Stimulated activated CD4-positive, alpha-beta T cell treated with anti-CD3 and anti-CD28 coated beads, Interleukin-15, amount 100 ng/mL, for 24 hours (primary cell): ENCODE measurements at places on chromosomes 1 and 21.

DNA sequence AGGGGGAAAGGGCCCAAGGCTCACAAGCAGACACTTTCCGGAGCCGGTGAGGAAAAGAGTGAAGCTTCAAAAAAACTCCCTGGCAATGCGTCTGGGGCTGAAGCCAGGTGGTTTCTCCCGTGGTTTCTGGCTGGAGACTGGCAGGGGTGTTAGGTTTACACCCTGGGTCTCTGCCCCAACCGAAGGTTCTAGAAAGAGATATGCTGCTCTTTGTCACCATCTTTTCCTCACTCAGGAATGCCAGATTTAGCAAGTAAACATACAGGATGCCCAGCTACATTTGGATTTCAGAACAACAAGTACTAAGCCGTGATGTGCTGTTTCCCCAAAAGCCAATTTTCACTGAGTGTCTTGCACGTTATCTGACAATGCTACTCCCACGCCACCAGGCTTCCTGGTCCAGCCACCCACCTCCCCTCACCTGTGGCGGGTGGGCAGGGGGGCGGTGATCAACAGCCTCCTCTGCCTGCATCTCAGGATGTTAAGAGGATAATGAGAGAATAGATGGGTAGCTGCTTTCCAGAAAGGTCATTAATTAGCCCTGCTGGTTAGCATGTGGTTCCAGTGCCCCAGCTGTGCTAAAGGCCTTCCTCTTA is 69.6 kb upstream of the OLIG2 start:
- no peak for DNase-seq

- no peak for DNase-seq
These were observed 1902.3 kb downstream of the NCAM2 start for GRCh38 chr21:22900490-22900889.

DNA sequence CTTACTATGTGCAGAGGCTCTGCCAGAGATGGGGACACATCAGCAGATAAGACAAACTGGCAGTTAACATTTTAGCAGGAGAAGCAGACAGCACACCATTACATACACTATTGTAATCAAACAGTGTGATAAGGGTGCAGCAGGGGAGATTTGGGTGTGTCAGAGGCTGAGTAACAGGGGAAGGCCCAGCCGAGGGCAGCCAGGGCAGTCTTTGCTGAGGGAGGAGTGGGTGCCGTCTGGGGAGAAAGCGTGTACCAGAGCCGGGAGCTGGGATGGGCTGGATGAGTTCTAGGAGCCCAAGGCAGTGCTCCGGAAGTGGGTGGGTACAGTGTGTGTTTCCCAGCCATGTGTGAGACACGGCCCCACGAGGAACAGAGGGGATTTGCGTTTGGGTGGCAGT is 31.2 kb downstream of the KCNA10 start:
- DNase-seq = no peak

DNA sequence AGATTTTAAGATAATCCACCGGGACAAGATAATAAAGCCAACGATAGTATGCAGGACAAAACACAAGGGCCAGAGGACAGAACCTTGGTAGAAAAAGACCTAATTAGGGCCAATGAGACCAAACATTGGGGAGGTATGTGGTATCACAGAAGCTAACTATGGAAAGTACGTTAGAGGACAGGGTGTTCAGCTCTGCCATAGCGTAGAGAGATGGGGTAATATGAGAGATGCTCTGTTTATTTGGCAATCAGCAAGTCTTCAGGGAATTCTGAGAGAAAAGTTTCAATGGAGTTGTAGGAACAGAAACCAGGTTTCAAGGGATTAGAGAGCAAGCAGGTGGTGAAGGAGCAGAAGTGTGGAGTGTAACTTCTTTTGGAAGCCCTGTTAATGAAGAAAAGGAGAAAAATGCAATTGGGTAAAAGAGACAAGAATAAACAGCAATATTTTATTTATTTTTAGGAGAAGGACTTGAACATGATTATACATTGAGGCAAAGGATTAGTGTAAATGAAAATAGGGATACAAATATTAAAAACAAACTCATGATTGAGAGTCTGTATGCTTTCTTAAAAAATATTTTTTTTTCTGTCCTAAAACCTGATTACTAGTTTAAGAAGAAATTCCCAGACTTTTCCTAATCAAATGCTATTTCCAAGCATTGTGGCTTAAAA is 24.0 kb downstream of the EEIG2 start:
- no peak for DNase-seq

GRCh38 chr1:181141431-181141910 is 53.0 kb downstream of the IER5 start:
- DNase-seq = peak; percentile 84

- no peak for DNase-seq
These were observed 14.2 kb downstream of the RAP1A start for GRCh38 chr1:111633736-111634247.

DNA sequence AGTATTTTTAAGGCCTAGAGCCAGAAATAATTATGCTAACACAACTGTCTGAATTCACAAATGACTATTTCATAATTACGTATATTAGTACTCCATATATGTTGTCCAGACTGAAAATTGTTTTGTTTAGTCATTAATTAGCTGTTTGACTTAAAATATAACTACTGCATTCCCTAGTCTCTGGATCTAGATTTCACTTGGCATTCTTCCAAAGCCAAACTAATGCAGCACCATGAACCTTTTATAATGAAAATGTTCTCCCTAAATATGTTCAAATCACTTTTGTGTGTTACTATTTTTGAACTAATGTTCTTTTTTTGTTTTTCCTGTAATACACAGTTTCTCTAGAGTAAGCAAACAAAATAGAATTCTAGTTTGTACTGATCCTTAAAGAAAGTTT is 46.1 kb downstream of the CAMTA1 start:
- no peak for DNase-seq

GRCh38 chr1:172533513-172534151 is 682 bp downstream of the SUCO start:
- DNase-seq = peak; percentile 51

GRCh38 chr1:214718724-214719123 is 115.7 kb downstream of the CENPF start:
- DNase-seq = no peak

DNA sequence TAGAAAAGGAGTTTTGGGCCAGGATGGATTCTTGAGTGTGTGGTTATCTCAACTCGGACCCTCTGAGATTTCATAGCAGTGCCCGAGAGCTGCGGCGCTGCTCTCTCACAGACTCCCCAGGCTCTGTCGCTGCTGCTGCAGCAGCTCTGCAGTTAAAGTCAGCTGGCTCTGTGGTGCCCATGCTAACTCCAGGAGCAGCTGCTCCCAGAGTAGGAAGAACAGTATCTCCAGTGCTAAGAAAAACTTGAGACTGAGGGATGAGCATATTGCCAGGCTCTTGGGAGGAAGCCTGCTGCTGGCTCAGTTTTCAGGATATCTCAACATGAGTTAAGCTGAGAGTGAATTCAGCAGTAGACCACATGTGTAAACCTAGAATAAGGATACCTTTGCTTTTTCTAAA is 4.5 kb downstream of the LCE2D start:
- no peak for DNase-seq

DNA sequence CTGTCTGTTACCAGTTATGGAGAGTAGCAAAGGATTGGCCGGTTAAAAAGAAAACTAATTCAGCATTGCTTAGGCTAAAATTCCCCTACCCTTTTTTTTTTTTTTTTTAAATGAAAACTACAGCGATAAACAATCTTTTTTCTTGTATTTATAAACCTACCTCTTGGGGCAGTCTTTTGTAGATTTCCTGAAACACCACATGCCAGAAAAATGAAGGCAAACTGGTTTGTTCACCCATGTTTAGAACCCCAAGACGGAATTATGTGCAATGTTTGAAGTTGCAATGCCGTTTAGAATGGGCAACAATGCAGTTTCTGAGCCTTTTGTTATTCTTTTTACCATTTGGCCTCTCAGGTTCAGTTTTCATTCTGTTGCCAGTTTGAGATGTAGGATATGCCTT is 59.1 kb downstream of the PRDM2 start:
- DNase-seq = no peak

DNA sequence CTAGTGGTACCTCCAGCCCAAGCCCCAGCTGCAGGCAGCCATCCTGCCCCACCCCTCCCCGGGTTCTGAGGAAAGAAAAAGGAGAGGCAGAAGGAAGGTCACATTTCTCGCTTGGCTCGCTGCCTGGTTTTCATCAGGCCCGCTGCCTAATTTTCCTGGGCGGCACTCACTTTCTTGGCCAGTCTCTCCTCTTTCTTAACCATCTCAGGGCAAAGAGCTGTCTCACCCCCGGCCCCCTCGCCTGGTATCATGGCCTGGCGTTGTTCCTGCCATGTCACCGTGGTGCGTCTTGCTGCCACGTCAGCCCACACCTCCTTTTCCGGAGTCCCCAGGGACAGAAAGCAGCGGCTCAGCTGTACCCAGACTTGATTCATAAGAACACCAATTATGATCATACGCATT is 26.6 kb upstream of the CASZ1 start:
- DNase-seq = no peak

- DNase-seq = no peak
These were observed 203.4 kb upstream of the SPAG17 start for GRCh38 chr1:118388301-118388959.

DNA sequence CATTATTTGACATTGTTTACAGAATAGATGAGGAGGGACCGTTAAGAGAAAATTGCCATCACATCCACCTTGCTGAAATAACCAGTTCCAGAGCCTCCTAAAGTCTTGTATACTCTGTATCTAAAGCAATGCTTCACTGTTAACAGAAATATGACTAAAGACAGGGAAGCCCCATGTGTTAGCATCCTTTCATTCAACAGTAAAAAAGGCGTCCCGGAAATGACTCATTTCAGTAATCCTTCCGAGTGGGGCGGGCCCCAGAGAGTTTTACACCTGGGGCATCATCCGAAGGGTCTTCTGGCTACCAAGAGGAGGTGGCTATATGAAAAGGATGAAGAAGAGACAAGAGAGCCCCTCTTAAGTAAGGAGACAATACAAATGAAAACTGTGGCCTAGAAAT is 227.2 kb downstream of the SLC45A1 start:
- DNase-seq = peak; percentile 28

DNA sequence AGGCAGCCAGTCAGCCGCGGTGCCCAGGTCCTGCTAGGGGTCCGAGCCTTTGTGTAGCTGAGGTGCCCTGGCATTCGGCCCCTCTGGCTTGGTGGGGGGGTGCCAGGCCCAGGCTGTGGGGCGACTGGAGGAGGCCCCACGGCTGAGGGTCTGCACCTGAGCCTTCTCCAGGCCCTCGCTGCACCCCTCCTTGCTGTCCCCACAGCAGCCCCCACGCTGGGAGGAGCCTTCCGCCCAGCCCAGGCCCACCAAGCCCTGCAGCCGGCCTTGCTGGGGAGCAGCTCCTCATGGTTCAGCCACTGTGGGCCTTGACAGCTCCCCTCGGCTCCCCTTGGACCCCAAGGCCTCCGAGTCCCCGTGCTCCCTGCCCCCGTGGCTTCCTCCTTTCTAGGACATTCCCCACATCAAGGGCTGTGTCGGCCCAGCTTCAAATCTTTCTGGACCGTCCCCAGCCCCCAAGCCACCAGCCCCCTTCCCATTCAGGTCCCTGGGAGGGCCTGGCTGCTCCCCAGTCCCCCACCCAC is 67.8 kb downstream of the MORN1 start:
- DNase-seq = no peak

GRCh38 chr1:7610936-7611335 is 160.2 kb upstream of the VAMP3 start:
- DNase-seq = no peak

- DNase-seq = no peak
These were observed 17.2 kb downstream of the KRTAP10-1 start for GRCh38 chr21:44522753-44523204.

GRCh38 chr1:116877141-116877818 is 32.4 kb upstream of the PTGFRN start:
- no peak for DNase-seq

DNA sequence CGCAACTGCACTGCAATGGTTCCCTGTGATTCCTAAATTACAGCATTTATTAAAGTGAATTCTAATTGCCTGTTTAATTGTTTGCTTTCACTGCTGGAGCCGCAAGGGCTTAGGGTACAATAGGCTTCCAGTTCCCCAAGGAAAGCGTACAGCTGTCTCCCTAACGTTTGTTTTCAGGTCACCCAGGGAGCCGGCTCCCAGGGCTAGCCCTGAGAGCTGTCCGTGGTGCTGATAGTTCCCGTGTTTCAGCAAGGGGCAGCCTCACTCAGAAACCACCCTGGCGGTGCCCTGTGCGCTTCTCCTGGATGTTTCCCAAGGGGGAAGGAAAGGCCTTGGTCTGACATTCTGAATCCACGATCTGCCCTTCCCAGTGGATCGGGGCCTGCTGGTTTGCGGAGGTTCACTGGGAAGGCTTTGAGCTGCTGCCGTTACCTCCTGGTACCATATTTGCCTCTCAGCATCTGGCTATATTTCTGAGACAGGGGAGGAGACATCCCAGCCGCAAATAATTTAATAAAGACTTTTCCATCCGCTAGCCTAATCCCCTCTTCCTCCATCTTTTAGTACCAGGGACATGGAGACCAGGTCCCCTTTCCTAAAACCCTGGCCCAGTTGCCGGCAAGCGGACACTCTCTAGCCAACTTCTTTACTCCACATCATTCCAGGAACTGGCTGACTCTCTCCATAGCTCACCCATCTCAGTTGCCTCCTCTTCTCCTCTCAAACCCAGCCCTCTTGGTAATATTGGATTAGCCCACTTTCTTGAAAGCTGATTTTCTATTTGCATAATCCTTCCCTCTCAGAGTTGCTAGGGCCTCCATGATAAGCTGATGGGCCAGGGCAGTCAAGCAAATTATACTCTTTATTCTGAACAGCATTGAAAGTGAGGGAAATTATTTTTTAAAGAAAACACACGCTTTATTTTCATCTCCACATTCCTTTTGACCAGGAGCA is 149.0 kb downstream of the IGSF21 start:
- peak; percentile 20 for DNase-seq

GRCh38 chr1:183417772-183418491 is at the start of gene NMNAT2:
Gene NMNAT2, minus strand, starts transcription at chr1:183418380. Its CDS starts 113 bp downstream, at chr1:183418267.
- DNase-seq = peak; percentile 15

DNA sequence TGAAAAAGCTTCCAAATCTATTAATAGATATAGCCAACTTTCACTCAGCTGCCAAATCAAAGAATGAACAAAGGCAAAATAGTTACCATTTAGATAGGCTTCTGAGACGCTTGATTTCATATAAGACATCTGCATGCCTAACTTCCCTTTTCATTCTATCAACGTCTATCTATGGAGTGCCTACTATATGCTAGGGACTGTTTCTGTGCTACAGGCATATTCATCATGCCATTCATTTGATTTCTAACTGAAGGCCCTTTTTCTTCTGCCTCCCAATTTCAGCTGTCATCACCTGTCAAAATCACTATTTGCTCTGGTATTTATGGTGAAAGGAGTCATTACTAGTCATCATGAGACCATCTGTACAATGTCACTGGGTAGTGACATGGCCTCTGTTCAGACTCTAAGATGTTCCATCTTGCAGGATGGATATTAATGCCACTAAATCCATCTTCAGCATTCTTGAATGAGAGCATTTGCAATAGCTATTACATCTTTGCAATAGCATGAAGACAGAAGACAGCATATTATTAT is 4.3 kb upstream of the KRTAP13-1 start:
- DNase-seq = no peak

DNA sequence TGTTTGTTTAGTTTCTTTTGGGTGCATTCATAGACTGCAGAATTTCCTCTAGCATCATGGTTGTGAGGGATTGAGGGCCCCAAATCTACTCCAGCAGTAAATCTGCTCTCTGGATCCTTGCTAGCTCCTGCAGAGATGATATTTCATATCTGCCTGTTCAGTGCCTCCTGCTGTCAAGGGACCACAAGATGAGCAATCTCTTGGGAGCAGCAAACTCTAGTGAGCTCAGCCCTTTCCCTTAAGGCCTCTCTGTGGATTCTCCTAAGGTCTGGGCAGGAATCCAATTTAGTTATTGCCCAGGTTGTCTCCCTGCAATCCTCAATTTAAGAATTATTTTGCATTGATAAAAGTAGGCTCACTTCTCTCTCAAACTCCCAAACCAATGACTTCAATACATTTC is 76.9 kb downstream of the RGS18 start:
- DNase-seq = no peak

GRCh38 chr1:65469126-65469888 is 48.8 kb downstream of the LEPR start:
- DNase-seq = no peak
